ENCODE measurements at places on chromosomes 1 and 21.

GRCh38 chr1:3066250-3066711, 2.7 kb upstream of the PRDM16 start:
- DNase-seq: no peak

GRCh38 chr21:20649231-20649630, 349.0 kb upstream of the NCAM2 start:
- DNase-seq: no peak

DNA sequence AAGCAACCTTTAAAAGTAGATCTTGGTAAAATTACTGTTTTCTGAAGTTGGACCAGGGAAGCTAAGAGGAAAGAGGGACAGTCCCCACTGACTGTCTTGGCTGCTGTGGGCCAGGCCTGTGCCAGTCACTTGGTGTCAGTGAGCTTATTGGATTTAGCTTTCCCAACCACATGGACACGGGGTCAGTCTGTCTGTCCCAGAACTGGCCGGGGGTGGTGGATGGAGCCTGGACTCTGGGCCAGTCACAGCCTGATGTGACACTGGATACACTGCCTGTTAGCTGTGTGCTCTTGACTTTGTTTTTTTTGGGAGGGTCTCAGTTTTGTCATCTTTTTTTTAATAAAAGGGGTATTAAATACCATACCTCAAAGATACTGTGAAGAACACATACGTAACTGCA, 96.7 kb downstream of the GALNT2 start:
- DNase-seq: no peak

- no peak for DNase-seq
These were observed 21.6 kb upstream of the SLAMF6 start for GRCh38 chr1:160544647-160545046.

DNA sequence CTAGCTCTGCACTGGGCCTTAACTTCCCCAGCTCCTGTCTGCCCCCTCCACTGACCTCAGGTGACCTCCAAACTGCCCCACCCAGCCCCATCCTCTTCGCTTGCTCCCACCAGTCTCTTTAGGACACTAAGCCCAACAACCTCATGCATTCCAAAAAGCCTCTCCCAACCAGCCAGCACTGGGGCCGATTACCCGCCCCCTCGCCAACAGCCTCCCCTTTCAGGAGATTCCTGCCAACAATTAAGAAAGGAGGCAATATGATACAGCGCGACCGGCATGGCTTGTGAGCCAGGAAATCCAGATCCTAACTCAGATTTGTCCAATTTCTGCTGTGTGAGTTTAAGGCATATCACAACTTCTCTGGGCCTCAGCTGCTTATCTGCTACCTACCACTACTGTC, 14.7 kb downstream of the KANK4 start:
- no peak for DNase-seq

Measured in stimulated activated CD8-positive, alpha-beta memory T cell treated with anti-CD3 and anti-CD28 coated beads, Interleukin-4, amount 100 ng/mL, for 1 hour (primary cell).